M059J (cell line): ENCODE measurements at places on chromosomes 2 and 18. TPM values are rescaled to one million over a fixed set of nuclear protein-coding genes. Genes with fewer than 3 reads are reported as not detected.
A peak's percentile ranks its signal among the peaks of the same experiment; 100 is the strongest.

DNA sequence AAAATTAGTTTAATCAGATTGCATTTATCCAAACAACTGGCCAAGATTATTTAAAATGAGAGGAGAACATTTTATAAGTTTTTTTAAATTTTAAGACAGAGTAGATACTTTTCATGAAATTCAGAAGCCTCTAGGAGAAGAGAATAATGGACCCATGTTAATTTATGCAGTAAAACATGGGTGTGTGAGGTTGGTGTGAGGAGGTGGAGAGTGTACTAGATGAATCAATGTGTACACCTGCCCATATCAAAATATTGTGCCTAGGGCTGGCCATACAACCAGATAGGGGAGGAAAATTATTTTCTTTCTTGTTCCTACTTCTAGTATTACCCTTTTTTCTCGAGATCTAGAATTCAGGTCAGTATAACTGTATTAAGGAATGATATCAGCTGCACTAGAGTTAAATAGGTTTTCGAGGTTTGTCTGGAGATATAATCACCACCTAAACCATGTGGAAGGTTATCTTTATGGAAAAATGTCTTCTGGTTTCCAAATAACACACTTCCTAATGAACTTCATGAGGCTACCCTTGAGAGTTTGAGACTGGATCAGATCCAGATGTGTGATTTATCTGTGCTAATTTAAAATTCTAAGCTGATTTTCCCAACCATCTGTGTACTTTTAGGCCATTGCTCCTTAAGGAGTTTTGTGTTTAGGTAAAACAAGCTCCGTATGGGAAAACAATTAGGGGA is 37.6 kb downstream of the TMEM178A start:
- no peak for DNase-seq

Gene SP100
- 239 and 257 TPM in 2 replicates for total RNA-seq

GRCh38 chr2:112163541-112163981 is 25.4 kb downstream of the FBLN7 start:
- DNase-seq: no peak

DNA sequence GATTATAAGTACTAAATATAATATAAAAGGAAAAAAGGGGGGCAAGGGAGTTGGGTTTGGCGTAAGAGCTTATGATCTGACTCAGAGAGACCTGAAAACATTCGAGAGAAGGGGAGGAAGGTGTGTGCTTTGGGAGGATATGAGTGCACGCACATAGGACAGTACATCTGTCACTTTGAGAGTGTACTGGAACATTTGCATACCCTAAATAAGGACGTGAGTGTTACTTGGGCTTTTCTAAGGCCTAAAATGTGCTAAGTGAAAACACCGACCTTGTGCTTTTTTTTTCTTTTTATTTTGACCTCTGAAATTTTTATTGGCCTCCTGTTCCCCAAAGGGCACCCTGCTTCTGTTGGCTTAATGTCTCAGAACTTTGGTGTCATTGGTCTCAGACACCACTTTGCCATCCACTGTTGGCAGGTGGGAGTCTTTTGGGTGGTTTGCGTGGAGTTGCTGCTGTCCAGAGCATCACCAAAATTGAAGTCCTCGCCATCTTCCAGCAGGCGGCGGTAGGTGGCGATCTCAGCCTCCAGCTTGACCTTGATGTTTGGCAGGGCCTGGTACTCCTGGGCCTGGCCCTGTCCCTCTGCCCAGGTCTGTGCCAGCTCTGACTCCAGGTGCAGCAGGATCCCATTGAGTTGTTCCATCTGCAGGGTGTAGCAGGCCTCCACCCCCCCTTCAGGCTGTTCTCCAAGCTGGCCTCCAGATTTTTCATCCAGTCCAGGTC is 57.7 kb downstream of the CD28 start:
- DNase-seq: no peak

Gene NCKAP5
- total RNA-seq: 3.6 and 6.5 TPM in 2 replicates

GRCh38 chr2:100822587-100823248 is 2.8 kb downstream of the NPAS2 start:
- peak; percentile 59 for DNase-seq

DNA sequence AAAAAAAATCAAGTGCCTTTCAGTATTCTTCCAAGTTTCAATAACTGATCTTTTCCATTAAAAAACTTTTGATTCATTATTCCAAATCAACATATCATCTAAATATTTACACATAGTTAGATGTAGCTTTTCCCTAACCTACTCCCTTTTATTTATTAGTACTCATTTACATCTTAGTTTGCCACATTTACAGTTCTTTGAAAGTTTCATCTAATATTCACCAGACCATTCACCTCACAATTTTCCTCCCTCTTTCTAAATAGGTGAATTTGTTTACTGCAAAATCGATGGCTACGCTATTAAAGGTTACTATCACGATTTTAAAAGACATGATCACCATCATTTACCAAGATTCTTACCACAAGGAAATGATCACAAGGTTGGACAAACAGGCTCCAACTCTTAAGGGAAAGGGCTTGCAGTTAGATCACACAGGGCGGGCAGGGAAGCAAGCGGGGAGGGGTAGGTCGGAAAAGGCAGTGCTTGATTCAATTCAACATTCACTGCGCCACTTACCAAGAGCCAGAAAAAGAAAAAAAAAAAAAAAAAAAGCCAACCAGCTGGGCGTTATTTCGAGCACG is 654 bp upstream of the MARCHF7 start:
- DNase-seq: no peak

- DNase-seq: no peak
Measured at GRCh38 chr2:170298861-170299429, 121.0 kb downstream of the MYO3B start.

GRCh38 chr18:34661464-34662087 is 48.5 kb upstream of the DTNA start:
- peak; percentile 64 for DNase-seq

Gene MC2R
- not detected in 2 replicates for total RNA-seq

DNA sequence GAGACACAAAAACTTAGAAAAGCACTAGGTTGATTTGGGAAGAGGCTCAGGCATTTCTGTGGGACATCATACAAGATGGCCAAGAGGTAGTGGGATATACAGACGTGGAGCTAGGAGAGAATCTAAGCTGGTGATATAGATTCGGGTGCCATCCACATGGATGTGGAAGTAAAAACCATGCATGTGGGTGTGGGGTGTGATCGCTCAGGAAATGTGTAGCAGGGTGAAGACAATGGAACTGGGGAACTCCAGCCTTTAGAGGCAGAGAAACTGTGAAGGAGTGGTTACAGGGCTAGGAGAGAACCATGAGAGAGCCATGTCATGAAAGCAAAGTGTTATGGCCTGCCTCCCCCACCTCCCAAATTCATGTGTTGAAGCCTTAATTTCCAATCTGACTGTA is 43.0 kb upstream of the CTLA4 start:
- DNase-seq: no peak

- no peak for DNase-seq
Measured at GRCh38 chr2:22491442-22491841, 893.5 kb upstream of the KLHL29 start.

DNA sequence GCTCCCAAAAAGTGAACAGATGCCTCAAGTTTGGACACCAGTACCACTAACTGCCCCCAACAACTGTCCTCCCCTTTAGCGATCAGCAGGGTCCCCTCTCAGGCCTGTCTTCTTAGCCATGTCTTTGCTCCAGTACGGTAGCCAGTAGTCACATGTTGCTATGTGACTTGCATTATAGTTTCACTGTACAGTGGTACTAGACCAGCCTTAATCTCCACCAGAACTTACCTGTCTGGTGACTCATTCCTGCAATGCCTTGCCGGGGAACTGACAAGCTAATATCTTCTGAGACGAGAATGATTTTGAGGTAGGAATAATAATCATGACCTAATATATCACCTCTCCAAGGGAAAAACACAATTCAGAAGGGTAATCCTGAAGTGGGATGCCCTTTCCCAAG is 23.7 kb downstream of the ACMSD start:
- DNase-seq: no peak

DNA sequence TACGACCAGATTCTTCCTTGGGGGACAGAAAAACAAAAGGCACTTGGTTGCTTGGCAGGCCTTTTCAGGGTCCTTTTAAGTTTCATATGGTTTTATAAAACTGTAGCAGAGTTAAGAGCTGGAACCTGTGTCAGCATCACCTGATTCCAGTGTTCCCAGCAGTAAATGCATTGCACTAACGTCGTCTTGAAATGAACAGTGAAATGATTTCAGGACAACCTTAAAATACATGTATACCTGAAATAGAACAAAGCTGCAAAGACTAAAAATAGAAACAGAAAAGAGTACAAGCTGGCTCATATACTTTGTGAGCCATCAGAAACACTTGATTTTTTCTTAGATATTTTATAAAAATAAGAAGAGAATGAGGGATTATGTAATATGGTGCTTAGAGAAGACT is 51.9 kb downstream of the ACSL3 start:
- no peak for DNase-seq

- no peak for DNase-seq
Measured at GRCh38 chr2:74556831-74557370, 2.4 kb downstream of the DOK1 start.

- no peak for DNase-seq
Measured at GRCh38 chr2:43508209-43508608, 87.6 kb downstream of the THADA start.

- peak; percentile 72 for DNase-seq
Measured at GRCh38 chr2:218343591-218343990, 13.1 kb upstream of the CATIP start.

GRCh38 chr2:147945660-147946059 is 74.9 kb downstream of the ORC4 start:
- no peak for DNase-seq

DNA sequence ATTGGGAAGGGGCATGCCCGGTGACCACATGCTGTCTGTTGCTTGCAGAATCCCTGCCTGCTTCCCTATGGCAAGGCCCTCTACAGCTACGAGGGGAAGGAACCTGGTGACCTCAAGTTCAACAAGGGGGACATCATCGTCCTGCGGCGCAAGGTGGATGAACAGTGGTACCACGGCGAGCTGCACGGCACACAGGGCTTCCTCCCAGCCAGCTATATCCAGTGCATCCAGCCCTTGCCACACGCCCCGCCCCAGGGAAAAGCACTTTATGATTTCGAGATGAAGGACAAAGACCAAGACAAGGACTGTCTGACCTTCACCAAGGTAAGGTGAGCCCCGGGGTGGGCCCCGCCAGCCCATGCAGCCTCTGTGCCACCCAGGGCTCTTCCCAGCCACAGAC is 218.6 kb downstream of the SH3RF3 start:
- DNase-seq: no peak

Gene NYAP2
- total RNA-seq: 1.5 and 2.3 TPM in 2 replicates

GRCh38 chr2:29129586-29130281 is 14.5 kb downstream of the CLIP4 start:
- DNase-seq: no peak

Gene ODC1
- total RNA-seq: 49.9 and 69.0 TPM in 2 replicates
